ENCODE measurements at places on chromosomes 1 and 21. TPM values are rescaled to one million over a fixed set of nuclear protein-coding genes. Genes with fewer than 3 reads are reported as not detected.

DNA sequence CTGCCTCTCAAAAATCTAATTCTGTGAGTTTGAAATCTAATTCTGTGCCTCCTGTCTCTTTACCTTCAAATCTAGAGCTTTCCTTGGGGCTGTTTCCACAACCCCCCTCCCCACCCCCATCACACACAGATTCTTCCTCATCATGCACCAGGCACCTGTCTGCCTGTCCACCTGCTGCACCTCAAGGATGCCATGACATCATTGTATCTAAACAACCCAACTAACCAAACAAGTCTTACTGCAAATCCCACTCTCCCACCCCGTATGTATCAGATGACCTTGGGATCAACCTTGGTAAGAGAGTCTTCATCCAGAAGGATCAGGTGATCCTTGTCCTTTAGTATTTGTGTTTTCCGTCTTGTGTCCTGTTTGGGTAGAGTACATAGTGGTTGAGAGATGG, 102.7 kb upstream of the SIM2 start:
- no peak for DNase-seq

DNA sequence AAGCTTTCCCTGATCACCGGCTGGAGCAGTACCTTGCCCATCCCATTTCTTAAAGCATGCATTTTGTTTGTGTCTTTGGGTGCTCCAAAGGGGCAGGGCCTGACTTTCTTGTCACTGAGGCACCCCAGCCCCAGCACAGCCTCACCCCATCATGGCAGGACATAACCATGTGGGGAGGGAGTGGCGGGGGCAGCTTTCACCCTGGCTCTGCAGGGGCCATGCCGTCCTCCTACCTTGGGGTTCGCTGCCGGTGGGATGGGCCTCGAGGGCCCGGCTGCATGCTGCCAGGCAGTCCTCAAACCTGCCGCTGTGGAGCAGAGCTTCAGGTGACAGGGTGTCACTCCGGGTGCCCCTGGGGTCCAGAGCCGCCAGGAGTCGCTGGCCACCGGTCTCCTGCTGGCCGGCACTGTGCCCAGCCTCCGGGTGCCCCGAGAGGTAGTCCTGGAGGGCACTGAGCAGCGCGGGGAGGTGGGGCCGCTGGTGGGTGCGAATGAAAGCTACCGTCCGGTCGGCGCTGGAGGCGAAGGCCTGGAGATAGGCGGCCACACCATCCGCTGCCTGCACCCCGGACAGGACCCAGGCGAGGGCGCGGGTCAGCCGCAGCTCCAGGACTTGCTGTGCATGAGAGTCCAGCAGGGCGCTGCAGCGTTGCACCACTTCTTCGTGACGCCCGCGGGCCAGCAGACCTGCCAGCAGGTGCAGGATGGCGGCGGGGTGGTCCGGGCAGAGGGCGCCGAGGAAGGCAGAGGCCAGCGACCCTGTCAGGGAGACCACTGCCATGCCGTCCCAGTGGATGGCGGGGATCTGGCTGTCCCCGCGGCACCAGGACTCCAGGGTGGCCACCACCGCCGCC, 1.5 kb downstream of the TTC34 start:
- DNase-seq = no peak

DNA sequence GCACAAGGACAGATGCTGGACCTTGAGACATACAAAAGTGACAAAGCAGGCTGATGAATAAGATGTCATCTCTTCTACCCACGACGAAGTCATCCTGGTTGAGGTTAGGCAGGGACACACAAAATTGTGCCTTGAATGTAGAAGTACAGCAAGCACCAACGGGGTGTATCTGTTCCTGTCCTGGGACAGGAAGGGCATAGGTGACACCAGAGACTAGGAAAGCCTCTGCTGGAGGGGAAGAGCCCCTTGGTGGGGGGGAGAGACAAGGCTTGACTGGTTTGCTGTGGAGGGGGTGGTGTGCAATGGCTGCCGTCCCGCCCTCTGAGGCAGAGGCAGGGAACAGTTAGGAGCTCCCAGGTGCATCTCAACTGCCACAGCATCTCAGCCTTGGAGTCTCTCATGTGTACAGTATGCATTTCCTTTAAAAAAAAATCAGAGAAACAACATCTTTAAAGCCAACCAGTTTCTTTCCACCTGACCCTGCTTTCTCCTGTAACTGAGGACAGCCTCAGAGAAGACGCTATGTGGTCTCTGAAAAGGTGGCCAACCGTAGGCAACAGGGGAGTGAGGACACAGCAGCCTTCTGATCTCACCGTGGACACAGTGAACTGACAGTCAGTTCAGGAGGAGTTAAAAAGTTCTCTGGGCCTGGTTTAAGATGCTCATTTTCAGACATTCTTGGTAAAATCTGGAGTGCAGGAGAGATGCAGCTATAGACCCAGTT, 17.7 kb upstream of the GFI1 start:
- DNase-seq = no peak

DNA sequence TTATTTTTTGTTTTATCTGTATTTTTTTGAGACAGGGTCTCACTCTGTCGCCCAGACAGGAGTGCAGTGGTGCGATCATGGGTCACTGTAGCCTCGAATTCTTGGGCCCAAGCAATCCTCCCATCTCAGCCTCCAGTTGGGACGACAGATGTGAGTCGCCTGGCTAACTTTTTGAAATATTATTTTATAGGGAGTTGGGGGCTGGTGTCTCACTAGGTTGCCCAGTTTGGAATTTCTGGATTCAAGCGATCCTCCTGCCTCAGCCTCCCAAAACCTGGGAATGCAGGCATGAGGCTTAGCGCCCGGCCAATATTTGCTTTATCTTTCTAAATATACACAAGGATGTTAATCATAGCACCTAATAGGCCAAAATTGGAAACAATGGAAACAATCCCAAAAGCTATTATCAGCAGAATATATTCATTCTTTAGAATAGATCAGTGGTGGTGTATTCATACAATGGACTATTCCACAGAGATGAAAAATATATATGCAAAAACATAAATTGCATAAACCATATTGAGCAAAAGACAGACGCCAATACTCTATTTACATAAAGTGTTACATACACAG, 55.9 kb downstream of the DAP3 start:
- DNase-seq = no peak

GRCh38 chr1:193070942-193071341, 11.5 kb downstream of the RO60 start:
- DNase-seq = no peak

- no peak for DNase-seq
These were observed 144.2 kb downstream of the DHRS3 start for GRCh38 chr1:12473596-12474362.

- DNase-seq = no peak
These were observed 123.8 kb upstream of the CTTNBP2NL start for GRCh38 chr1:112272101-112272772.

DNA sequence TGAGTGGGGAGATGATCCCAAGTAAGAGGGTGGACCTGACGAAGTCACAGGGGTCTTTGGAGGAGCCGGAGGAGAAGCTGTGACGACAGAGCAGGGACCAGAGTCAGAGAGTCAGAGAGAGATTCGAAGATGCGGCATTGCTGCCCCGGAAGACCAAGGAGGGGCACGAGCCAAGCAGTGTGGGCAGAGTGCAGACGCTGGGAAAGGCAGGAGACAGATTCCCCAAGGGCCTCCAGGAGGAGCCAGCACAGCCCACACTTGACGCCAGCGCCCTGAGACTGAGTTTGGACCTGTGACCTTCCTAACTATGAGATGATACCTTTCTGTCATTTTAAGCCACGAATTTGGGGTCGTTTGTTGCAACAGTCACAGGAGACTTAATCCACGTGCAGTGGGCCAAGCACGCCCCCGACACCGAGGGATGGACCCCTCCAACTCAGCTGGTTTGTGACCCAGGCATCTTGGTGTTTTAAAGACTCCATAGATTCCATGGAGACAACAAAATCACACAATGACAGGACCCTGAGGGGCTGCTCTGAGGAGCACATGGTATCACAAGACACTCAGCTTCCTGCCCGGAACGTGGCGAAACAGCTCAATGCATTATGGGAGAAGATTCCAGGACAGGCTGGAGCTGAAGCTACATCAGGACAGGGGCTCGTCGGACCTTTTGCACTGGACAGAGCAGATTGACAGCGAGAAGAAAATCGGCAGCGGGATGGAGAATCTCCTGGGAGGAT, 11.0 kb upstream of the TFF1 start:
- DNase-seq = no peak

DNA sequence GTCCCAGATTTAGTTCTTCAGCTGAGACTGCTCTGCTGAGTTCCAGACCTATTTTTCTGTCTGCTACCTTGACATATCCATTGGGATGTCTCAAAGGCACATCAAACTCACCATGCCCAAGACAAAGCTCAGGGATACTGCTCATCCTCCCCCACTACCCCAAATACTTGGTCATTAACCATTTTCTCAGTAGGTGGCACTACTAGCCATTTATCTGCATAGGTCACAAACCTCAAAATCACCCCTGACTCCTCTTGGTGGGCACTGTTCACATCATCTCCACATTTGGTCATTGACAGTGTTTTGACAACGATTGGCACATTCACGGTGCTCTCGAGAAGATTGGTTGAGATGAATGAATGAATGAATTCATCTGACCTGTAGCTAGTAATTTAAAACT, 32.1 kb downstream of the CACNA1S start:
- no peak for DNase-seq

- DNase-seq = no peak
These were observed 17.4 kb upstream of the HNRNPU start for GRCh38 chr1:244881552-244882280.

GRCh38 chr1:154703170-154703569, 95.2 kb upstream of the ADAR start:
- DNase-seq = peak; percentile 58

- DNase-seq = peak; percentile 70
These were observed 134.2 kb downstream of the GDAP2 start for GRCh38 chr1:117795190-117795589.

- peak; percentile 62 for DNase-seq
These were observed 409.6 kb upstream of the ZRANB2 start for GRCh38 chr1:71490432-71490831.

- no peak for DNase-seq
These were observed 233.7 kb downstream of the NCAM2 start for GRCh38 chr21:21231913-21232312.

DNA sequence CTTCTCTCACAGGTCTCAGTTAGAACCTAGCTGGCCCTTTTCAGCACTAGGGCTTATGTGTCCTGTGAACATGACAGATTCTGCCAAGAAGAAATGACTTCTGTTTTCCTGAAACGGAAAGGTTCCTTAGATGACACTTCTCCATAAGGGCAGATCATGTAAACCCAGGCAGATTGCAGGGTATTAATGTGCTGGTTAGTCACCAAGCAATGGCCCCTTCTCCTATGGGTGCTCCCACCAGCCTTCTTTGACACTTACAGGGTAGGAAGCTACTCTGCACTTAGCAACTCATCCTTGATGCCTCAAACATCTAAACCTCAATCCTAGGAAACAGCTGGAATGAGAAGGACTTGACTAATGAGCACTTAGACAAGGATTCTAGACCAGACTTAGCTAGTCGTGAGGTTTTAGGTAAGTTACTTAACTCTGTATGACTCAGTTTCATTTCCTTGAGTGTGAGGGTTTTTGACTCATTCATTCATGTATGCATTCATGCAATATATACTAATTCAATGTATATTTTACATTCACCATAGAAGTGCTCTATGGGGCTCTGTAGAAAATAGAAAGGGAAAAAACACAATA, 74.1 kb upstream of the PLXNA2 start:
- no peak for DNase-seq

DNA sequence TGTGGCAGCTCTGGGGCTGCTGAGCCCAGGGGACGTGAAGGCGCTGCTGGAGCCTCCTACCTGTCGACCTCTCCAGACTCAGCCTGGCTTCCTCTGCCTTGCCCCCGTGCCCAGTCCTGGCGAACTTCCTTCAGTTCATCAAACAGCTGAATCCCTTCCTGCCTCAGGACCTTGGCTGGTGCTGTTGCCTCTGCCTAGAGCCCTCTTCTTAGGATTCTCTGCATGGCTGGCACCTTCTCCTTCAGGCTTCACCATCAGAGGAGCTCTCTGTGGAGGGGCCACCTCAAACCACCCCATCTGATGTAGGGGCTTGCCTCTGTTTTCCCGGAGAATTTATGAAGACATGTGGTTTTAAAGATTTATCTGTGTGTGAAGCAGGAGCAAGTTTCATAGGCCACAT, 23.4 kb upstream of the ATF3 start:
- DNase-seq = no peak

DNA sequence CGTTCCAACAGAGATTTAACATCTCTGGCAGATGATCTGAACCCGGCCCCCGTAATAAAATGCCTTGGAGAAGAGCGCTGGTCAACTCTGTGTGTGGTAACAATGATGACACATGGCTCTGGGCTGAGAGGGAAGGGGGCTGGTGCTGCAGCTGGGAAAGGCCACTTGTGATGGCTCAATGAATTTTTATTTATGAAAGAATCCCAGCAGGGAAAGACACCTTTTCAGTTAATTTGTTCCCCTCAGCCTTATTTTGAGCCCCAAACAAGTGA, 59.4 kb downstream of the SYT6 start:
- DNase-seq = peak; percentile 26

GRCh38 chr1:31761883-31762282, 2.3 kb downstream of the ADGRB2 start:
- DNase-seq = no peak

Gene RUNX1
- total RNA-seq = not detected

Gene IQGAP3
- 4.2 TPM for total RNA-seq

Gene HOOK1
- 10.4 TPM for total RNA-seq

Gene ZNF593OS
- total RNA-seq = not detected

Gene SELENBP1
- total RNA-seq = 73.5 TPM

Gene AK5
- total RNA-seq = 0.18 TPM

Gene GNAT2
- not detected for total RNA-seq

Gene LRRC8B
- 5.8 TPM for total RNA-seq

Gene MYOM3
- total RNA-seq = 0.70 TPM
